ENCODE measurements at places on chromosomes 1 and 21.

GRCh38 chr1:30111431-30111830 is 612.0 kb downstream of the MATN1 start:
- DNase-seq: no peak

- DNase-seq: no peak
Observed at GRCh38 chr1:52367272-52367671, 1.3 kb upstream of the CC2D1B start.

DNA sequence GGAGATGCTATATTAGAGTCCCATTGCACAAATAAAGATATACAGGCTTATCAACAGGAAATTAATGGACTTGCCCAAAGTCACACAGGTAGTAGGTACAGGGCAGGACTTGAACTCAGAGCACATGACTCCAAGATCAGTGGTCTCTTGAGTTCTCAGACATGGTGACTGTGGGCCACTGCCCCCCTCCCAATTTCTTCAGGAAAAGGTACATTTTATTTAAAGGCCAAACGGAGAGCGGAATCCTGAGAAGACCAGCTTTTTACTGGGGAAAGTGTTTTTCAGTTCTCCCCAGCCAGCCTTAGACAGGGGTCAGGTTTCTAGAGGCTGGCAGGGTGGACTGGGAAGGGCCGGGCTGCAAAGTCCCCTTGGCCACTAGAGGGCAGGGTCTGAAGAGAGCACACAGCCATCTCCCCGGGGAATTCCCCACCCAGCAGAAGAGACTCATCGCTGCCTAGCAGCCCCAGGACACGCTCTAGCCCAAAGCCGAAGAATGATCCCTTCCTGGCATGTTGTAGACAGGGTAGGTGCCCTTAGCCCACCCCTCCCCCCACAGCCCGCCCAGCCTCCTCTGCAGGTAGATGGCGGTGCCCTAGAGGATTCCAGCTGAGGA is 29.7 kb downstream of the ACP6 start:
- peak; percentile 61 for DNase-seq

GRCh38 chr1:87246436-87246835 is 82.2 kb upstream of the LMO4 start:
- DNase-seq: no peak

- DNase-seq: peak; percentile 7
Observed at GRCh38 chr1:229003233-229004031, 267.5 kb upstream of the RAB4A start.

GRCh38 chr21:14116080-14116481 is 94.7 kb downstream of the LIPI start:
- no peak for DNase-seq

GRCh38 chr1:21013510-21013909 is 163.2 kb downstream of the EIF4G3 start:
- DNase-seq: no peak

DNA sequence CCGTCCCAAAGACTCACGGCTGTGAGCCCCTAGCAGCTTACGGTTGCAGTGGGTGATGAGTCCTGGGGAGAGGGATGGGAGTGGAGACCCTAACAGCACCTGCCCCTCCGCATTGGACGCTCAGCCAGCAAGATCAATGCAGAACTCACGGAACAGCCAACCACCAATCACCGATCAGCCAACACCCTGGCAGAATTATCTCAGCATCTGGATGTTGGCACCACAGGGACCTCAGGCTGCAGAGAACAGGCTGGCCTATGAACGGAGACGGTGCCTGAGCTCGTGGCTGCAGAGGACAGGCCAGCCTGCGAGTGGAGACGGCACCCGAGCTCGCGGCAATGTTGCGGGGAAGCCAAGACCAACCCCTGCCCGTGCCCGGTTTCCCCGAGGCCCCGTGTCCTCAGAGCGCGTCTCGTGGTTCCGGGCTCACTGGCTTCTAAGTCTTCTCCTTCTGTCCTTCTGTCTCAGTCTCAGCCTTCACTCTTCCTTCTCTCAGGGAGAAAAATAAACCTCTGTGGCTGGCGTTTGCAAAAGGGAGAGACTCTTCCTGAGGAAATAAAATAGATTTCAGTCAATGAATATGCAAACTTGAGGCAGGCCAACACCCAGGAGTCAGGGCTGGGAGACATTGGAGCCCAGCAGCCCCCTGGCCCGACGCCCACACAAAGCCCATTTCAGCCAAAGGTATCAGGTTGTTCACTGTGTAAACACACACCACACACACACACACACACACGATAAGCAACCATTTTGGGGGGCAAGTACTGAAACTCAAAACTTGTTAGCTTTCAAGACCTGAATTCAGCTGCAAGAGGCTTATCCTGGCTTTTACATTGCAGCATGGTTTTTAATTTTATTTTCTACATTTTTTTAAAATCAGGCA is 67.8 kb downstream of the SIK1 start:
- DNase-seq: no peak

DNA sequence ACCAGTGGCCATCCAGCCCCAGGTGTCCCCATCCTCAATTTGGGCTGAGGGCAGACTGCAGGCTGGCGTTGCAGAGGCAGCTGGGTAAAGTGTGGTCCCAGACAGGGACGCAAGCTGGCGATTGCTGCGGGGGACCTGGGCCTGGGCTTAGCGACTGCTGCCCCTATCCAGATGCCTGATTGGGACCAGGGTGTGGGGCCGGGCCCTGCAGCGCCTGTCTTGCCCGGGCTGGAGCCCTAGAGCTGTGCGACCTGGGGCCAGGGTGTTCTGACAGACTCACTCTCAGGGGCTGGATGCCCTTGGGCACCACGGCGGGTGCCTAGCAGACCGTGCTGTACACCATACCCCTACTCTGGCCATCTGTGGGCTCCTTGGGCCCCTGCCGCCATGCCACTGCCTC is 16.2 kb upstream of the FAAP20 start:
- no peak for DNase-seq

Measured in hematopoietic multipotent progenitor cell treated with erythropoietin and hydrocortisone succinate and interleukin-3 and kit ligand, for 17 days (in vitro differentiated cells).